Activated CD8-positive, alpha-beta memory T cell treated with anti-CD3 and anti-CD28 coated beads for 4 hours (primary cell): ENCODE measurements at places on chromosomes 4 and X.

GRCh38 chr4:40395908-40396793 lies 61.0 kb downstream of the CHRNA9 start:
- no peak for DNase-seq

DNA sequence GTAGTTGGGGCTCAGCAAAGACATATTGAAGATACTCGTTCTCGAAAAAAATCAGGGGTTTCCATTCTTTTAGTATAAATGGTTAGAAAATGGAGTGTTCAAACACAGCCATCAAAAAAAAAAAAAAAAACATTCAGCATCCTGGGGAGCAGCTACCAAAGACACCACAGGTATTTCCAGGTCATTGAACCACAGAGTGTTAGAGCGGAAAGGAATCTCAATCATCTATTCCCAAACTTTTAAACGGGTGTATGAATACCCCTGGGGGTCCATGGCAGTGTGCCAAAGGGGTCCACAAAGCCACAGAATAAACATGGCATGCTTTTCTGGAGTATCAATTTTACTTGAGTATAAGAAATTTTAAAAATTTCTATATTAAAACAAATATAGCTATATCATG lies 6.9 kb upstream of the FGF16 start:
- DNase-seq, result no peak

- no peak for DNase-seq
These were observed 38.5 kb upstream of the SMIM10L2A start for GRCh38 chrX:135383249-135383648.

- DNase-seq, result no peak
These were observed 80.0 kb downstream of the AREG start for GRCh38 chr4:74524985-74525384.

DNA sequence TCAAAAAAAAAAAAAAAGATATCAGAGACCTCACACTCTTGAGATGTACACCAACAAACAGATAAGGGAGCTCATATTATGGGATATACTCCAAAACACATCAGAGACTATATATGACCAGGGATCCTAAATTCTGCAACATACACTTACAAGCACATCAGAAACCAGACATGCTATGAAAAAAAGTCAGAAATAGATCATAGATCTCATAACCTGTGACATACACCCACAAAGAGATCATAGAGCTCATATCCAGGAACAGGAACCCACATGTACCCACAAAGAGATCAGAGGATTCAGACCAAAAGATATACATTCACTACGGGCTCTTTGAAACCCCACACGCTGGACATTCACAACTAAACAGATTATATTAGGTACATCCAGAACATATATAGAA lies 30.1 kb downstream of the SUV39H1 start:
- DNase-seq, result no peak

GRCh38 chr4:160296476-160296875 lies 1193.6 kb downstream of the RAPGEF2 start:
- no peak for DNase-seq

DNA sequence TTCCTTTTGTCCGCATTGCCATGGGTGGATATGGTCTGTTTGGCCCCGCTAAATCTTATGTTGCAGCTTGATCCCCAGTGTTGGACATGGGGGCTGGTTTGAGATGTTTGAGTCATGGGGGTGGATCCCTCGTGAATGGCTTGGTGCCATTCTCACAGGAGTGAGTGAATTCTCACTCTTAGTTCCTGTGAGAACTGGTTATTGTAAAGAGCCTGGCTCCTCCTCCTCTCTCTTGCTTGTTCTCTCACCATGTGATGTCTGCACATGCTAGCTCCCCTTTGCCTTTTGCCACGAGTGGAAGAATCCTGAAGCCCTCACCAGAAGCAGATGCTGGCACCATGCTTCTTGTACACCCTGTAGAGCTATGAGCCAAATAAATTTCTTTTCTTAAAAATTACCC lies 22.6 kb upstream of the STBD1 start:
- no peak for DNase-seq

GRCh38 chr4:73419106-73420038 lies 15.3 kb downstream of the ALB start:
- DNase-seq, result no peak

DNA sequence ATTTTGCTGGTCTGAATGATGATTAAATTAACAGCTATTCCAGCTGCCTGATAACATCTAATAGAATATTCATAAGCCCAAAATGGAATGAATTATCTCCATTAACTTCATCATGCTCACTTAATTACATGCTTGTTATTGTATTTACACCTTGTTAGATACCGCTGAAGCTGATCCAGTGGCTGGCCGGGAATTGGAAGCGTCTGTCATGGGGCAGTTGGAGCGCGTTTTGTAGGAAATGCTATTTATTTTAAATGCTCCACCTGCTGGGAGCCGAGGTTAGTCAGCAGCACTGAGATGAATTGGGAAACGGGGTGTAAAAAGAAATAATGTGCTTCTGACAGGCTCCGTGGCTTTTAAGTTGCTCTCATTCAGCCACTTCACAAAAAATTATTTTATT lies 25.2 kb downstream of the ARX start:
- no peak for DNase-seq

- DNase-seq, result no peak
These were observed 3.0 kb downstream of the NFKB1 start for GRCh38 chr4:102503831-102504786.

GRCh38 chr4:99078336-99078735 lies 10.3 kb downstream of the ADH5 start:
- DNase-seq, result no peak
